ENCODE measurements at places on chromosomes 5 and 9. TPM values are rescaled to one million over a fixed set of nuclear protein-coding genes. Genes with fewer than 3 reads are reported as not detected.

Gene MPDZ
- total RNA-seq = 50.7 TPM

Gene DMRTA1
- total RNA-seq = 1.5 TPM

Gene SHISAL2B
- total RNA-seq = not detected

Gene TRUB2
- 16.1 TPM for total RNA-seq

Gene SLC27A6
- 2.2 TPM for total RNA-seq

Gene SLC23A1
- not detected for total RNA-seq

Gene LCN1
- total RNA-seq = not detected

Gene ITGA2
- total RNA-seq = 40.7 TPM

Gene COL15A1
- total RNA-seq = 104 TPM

Gene FOXD4L4
- total RNA-seq = 0.22 TPM

Gene COL5A1
- total RNA-seq = 238 TPM

Gene TRIO
- total RNA-seq = 266 TPM

Gene DNAH5
- total RNA-seq = 0.11 TPM

Gene NEURL1B
- 11.4 TPM for total RNA-seq

Gene GRM6
- not detected for total RNA-seq

Gene EGR1
- total RNA-seq = 3.6 TPM

Gene OTP
- total RNA-seq = not detected

Gene HSPA5
- total RNA-seq = 406 TPM

Gene VCP
- total RNA-seq = 631 TPM

Gene ANKRD18A
- total RNA-seq = not detected

Gene ROPN1L
- 0.37 TPM for total RNA-seq

Gene ACOT12
- total RNA-seq = 0.37 TPM

Gene ANKRD31
- 0.11 TPM for total RNA-seq

Gene DRD1
- total RNA-seq = not detected

Gene SDHA
- total RNA-seq = 133 TPM

Gene PCDHB5
- total RNA-seq = 0.50 TPM

Gene PCDH12
- total RNA-seq = 0.11 TPM

Gene ARHGEF28
- 49.0 TPM for total RNA-seq

Gene TAF1L
- total RNA-seq = under 0.01 TPM

Gene FAM13B
- total RNA-seq = 26.9 TPM

Gene THBS4
- 2.1 TPM for total RNA-seq

Gene KCNN2
- 0.37 TPM for total RNA-seq

Gene IFNA2
- total RNA-seq = not detected

Gene PBX3
- 42.2 TPM for total RNA-seq

Gene CXCL14
- total RNA-seq = 0.22 TPM

Gene SLC36A2
- not detected for total RNA-seq

Gene AIF1L
- 0.25 TPM for total RNA-seq

Gene HDAC3
- 49.4 TPM for total RNA-seq

Gene EQTN
- total RNA-seq = not detected

Gene HAVCR1
- total RNA-seq = not detected

Gene ALDOB
- 0.12 TPM for total RNA-seq

Gene CCNI2
- total RNA-seq = not detected

Gene HTR4
- total RNA-seq = not detected

Gene SLC36A3
- total RNA-seq = not detected

Gene FGF18
- total RNA-seq = 0.22 TPM

Gene TMEM215
- not detected for total RNA-seq

Gene ZNF366
- total RNA-seq = under 0.01 TPM

Gene PNPLA7
- total RNA-seq = 0.55 TPM

Gene PCDHA9
- 0.11 TPM for total RNA-seq

Gene FAM78A
- 0.37 TPM for total RNA-seq

Gene IRGM
- total RNA-seq = 0.22 TPM

Measured in uterine smooth muscle cell (primary cell).